CD4-positive, alpha-beta T cell treated with Interleukin-10 for 1 hour (primary cell): ENCODE measurements at places on chromosomes 7 and 10.
A peak's percentile ranks its signal among the peaks of the same experiment; 100 is the strongest.

- DNase-seq: peak; percentile 25
Measured at GRCh38 chr10:5094265-5095205, at the start of gene AKR1C3. Gene AKR1C3, plus strand, starts transcription at chr10:5094414. Its CDS starts 31 bp downstream, at chr10:5094445.

DNA sequence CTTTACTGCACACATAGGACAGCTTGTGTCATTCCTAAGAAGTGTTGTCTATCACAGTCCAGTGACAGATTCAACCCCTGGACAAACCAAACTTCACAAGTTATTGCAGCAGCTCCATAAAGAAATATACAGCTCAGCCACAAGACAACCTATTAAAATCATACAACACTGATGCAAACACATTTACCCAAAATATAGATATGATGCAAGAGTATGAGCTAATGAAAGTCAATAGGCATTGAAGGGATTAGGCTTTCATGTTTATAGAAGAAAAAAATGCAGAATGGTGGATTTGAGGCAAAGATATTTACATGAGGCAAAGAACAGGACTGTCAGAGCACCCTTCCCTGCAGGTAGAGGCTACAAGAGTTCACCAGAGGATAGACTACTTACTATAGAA lies 14.9 kb upstream of the RAPGEF5 start:
- no peak for DNase-seq

- DNase-seq: no peak
Measured at GRCh38 chr7:134060874-134061273, 66.3 kb upstream of the LRGUK start.

GRCh38 chr10:60808036-60808435 lies 29.8 kb downstream of the CDK1 start:
- DNase-seq: no peak

GRCh38 chr7:139118234-139118804 lies 8.8 kb upstream of the ZC3HAV1 start:
- no peak for DNase-seq

- DNase-seq: peak; percentile 9
Measured at GRCh38 chr7:101099969-101100781, 14.9 kb downstream of the TRIM56 start.

DNA sequence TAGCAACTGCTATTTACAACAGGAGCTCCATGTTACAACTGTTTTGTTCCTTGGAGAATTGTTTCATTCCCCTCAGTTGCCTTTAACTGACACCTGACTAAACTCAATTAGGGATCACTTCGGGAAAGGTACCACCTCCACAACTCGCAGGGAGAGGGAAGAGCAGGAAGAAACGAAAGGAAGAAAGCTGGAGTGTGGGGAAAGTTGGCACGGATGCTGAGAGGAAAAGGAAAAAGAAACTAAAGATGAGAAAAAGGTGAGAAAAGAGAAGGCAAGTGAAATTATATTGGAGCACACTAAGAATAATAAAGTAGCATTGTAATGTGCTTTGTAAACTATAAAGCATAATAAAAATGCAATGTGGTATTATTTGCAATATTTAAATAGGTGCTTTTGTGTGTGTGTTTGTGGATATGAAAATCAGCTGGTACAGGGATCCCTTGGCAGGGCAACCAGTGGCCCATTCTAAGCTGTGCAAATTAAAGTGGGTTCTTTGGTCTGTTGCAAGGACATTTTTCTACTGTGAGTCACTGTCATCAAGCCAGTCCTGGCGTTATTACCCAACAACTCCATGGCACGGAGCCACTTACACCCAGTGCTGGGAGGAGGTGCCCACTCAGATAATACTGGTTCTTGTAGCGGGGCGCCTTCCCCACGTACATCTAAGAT lies 45.9 kb downstream of the HIPK2 start:
- DNase-seq: no peak

DNA sequence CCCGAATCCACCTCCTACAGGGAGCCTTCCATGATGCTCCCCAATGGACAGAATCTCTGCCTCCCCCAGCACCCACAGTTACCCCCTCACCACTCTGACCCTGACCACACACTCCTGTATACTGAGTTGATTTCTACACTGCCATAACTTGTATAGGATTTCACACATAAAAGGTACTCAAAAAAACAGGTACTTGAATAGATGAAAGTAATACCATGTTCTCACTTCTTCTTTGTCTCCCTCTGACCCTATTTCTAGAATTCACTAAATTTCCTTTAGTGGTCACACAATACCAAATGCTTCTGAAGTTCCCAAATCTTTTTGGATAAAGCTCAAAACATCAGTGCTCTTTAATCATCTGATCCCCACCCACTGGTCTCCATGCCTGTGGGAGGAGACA lies 45.4 kb downstream of the HSPA12A start:
- no peak for DNase-seq

DNA sequence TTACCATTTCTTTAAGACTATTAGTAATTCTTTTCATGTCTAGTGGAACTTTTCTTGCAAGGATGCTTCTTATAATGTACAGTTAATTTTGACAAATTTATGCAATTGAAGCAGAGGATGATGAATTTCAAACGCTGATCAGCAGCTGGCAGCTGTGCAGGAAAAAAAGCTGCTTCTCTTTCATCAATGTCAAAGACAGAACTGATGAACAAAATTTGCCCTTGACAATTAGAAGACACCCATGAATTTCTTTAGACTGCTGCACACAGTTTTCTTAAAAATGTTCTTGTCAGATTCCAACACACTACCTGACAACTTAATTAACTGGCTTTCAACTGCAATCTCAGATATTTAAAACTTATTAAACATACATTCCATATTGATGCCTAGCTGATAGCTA lies 138.3 kb downstream of the SKAP2 start:
- no peak for DNase-seq

DNA sequence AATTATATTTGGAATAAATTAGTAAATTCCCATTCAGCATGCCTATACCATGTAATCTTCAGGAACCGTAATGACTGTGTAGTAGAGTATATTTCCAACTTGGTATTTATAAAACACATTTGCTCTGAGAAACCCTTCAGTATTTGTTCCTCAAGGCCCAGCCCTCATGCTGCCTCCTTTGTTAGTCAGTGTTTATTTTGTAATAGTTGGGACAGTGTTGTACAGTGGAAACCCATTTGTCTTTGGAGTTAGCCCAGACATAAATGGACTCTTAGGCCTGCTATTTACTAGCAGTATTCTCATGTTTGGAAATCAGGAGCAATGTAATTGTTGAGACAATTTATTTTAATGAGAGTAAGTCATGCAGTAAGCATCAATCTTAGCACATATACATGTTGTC lies 686.9 kb downstream of the AUTS2 start:
- no peak for DNase-seq

DNA sequence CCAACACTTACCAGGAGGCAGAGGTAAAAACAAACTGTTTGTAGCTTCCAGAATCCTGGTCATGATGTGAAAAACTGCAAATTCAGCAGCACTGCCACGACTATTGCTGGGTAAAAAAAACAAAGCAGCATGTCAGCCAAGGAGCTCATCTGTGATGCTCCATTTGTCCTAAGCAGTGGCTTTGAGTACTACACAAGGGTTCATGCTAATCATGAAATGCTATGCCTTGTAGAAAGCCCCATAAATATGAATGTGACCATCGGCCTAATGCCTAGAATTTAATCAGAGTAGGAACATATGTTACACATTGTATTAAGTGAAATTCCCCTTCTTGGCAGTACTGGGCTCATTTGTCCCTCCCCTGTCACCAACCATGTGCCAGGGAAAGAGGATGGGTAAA lies 95.4 kb downstream of the GSAP start:
- DNase-seq: no peak

- DNase-seq: no peak
Measured at GRCh38 chr7:91717681-91718470, 162.6 kb downstream of the MTERF1 start.

GRCh38 chr10:112026438-112026837 lies 157.1 kb downstream of the GPAM start:
- no peak for DNase-seq

DNA sequence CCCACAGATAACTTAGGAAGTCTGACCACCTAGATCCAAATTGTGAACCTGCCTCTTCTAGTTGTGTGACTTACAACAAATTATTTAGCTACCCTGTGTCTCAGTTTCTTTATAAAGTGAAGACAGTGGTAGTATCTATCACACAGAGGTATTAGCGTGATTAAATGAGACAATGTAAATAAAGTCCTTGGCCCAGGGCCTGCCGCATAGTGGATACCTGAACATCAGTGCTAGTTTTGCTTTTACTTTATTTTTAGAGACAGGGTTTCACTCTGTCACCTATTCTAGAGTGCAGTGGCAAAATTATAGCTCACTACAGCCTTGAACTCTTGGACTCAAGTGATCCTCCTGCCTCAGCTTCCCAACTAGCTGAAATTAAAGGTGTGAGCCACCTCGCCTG lies 177.1 kb downstream of the CDK14 start:
- DNase-seq: no peak

DNA sequence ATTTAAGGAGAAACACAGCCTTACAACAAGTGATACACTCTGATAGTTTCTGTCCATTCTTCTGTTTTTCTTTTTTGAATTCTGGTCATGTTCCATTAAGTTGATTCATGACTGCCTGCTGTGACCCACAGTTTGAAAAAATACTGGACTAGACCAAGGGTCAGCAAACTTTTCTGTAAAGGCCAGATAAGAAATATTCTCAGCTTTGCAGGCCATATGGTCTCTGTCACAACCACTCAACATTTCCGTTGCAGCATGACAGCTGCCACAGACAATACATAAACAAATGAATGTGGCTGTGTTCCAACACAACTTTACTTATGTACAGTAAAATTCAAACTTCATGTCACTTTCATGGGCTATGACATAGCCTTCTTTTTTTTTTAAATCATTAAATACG lies 156.7 kb downstream of the PLXNA4 start:
- no peak for DNase-seq
